ENCODE measurements at places on chromosomes 12 and 14.
A peak's percentile ranks its signal among the peaks of the same experiment; 100 is the strongest.

GRCh38 chr12:106645074-106645421, 62.2 kb downstream of the RFX4 start:
- no peaks in the 10 kb centered on the region for H3K4me1 ChIP-seq
- no peak for DNase-seq
- no peak overlapping the region for H3K27ac ChIP-seq

DNA sequence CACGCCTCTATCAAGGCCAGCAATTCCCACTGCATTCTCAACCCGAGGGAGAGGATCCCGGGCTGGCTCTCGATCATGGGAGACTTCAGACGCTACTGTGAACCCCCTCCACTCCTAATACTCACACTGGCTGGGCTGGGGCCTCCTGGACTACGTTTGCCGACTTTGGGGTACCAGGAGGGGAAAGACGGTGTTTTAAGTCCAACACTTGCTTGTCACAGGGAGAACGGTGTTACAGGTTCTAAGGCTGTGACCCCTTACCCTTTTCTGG, 463 bp downstream of the NACA start:
- peak overlapping the region; percentile 61 for H3K4me3 ChIP-seq
- H3K27ac ChIP-seq: peak overlapping the region; percentile 58
- H3K36me3 ChIP-seq: peaks cover 58% of the 10 kb centered on the region

GRCh38 chr12:49673446-49674317, 33.5 kb downstream of the FMNL3 start:
- DNase-seq: peak; percentile 90
- H3K4me3 ChIP-seq: no peak overlapping the region
- peaks cover 41% of the 10 kb centered on the region for H3K4me1 ChIP-seq
- H3K27ac ChIP-seq: peak overlapping the region; percentile 64

DNA sequence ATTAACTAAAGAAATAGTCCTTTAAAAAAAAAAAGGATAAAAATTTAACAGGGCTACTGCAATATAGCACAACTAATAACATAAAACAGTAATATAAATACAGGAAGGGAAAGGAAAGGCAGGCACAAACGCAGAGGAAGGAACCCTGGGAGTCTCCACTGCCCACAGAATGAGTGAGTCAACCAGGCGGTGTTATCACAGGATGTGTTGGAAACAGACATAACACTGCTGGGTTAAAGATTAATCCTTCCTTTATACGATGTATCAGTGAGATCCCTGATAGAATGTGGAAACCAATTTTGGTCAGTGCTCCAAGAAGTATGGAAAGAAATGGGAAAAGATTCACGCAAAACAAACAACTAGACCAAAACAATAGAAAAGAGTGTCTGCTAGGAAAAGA, 47.9 kb downstream of the FGD6 start:
- peak overlapping the region; percentile 48 for H3K27ac ChIP-seq
- no peaks in the 10 kb centered on the region for H3K27me3 ChIP-seq
- peaks cover 12% of the 10 kb centered on the region for H3K4me1 ChIP-seq
- no peak overlapping the region for H3K4me3 ChIP-seq

DNA sequence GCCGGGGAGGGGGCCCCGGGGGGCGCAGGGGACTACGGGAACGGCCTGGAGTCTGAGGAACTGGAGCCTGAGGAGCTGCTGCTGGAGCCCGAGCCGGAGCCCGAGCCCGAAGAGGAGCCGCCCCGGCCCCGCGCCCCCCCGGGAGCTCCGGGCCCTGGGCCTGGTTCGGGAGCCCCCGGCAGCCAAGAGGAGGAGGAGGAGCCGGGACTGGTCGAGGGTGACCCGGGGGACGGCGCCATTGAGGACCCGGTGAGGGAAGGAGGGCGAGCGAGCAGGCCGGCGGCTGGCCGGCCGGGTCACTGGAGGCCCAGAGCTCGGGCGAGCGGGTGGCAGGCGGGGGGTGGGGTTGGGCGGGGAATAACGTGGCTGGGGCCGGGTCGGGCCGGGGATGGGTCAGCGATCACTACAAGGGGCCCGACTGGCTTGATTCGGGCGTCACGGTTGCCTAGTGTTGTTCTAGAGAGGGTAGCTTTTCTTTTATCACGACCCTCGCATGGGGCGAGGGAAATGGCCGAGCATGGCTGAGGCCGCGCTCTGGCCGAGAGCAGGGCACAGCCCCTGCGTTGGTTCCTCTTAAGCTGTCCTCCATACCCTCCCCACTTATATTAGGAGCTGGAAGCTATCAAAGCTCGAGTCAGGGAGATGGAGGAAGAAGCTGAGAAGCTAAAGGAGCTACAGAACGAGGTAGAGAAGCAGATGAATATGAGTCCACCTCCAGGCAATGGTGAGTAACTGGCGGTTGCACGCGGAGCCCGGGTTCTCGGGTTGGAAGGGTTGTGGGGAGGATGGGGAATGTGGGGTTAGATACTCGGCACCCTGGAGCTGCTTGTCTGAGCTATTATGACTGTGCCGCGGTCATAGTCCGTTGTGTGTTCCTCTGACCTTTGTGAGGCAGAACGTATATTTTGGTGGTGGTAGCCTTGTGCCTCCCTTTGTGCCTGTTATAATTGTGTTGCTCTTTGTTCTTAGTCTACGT, 603 bp downstream of the PABPN1 start:
- H3K4me3 ChIP-seq: peak overlapping the region; percentile 88
- peak overlapping the region; percentile 96 for H3K27ac ChIP-seq
- H3K4me1 ChIP-seq: peaks cover 16% of the 10 kb centered on the region
- DNase-seq: peak; percentile 65
- no peaks in the 10 kb centered on the region for H3K27me3 ChIP-seq
- peaks cover 55% of the 10 kb centered on the region for H3K36me3 ChIP-seq
